CD4-positive, alpha-beta T cell treated with Interleukin-21 for 1 hour (primary cell): ENCODE measurements at places on chromosomes 3 and 15.

DNA sequence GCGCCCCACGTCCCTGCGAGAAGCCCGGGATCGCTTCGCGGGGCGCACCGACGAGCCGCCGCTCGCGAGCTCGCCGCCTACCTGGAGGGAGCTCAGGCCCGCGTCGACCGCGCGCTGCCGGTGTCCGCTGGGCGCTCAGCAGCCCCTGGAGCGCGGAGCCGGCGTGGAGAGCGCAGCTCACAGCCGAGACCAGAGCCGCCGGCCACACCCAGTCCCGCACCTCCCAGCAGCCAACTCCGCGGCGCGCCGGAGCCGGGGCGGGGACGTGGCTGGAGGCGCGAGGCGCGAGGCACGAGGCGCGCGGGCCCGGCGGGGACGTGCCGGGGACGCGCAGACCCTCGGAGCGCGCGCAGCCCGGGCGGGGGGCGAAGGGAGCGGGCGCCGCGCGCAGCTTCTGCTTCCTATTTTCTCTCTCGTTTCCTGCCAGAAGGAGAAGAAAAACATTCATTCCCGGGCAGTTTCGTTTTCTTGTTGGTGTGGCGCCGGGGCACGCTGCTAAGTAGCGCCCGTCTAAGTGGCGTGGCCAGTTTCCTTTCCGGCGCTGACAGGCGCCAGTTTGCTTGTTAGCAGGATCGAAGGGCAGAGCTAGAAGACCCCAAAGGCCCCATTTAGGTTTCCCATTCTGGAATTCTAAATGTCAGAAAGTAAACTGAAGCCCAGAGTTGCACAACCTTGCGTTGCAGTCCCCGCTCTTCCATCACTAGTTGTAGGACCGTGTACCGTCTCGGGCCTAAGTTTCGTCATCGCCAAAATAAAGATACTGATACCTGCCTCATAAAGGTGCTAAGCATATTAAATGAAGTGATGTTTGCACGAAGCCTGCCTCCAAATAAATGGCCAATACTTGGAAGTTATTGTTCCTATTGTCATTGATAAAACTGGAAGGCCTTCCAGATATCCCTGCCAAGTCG lies at the start of gene GNB4:
TSS of gene GNB4 (minus strand) at position 206 of the 911 bp plus-strand sequence. CDS start 25,270 bp downstream, outside the sequence.
- peak; percentile 49 for DNase-seq

DNA sequence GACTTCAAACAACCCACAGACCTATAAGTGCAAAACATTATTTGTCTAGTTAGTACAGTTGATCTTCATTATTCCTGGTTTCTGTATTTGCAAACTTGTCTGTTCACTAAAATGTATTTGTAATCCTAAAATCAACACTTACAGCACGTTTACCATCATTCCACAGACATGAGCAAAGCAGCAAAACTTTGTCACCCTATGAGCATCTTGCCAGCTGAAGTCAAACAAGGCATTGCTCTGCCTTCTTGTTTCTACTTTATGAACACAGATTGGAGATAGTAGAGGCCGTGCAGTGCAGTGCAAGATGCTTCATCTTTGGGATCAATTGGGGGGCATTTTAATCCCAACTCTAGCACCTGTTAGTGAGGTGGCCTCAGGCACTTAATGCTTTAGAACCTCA lies 202.1 kb downstream of the NLGN1 start:
- no peak for DNase-seq

DNA sequence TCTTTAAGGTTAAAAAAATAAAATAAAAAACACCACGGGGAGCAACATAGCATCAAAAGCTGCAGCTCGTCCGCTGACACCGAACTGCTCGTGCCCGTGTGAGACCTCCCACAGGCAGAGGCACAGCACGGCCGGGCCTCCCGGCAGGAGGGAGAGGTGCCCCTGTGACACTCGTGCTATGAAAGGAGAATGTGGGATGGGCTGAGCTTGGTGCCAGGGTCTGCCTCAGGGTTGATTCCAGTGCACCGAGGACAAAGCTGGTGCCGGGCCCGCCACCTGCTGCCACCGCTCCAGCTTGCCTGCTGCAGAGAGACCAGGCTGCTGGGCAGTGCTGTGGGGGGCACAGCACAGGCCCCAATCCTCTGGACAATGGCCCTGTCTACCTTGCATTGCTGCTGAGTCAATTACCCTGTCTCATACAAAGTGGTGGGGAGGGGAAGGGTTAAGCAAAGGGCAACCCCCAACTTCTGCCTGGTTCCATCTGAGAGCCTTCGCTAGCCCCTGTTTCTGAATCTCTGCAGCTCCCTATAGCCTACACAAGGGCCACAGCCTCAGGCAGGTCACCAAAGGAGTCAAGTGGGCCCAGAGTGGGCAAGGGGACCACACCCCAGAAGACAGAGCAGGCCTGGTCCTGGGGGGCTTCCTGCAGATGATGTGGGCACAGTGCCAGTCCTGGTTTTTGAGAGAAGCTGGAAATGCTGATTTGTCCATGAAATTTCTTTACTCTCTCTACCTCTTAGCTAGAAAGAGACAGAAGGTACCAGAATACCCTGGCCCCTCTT lies 74.0 kb upstream of the SNRPA1 start:
- DNase-seq, result no peak

DNA sequence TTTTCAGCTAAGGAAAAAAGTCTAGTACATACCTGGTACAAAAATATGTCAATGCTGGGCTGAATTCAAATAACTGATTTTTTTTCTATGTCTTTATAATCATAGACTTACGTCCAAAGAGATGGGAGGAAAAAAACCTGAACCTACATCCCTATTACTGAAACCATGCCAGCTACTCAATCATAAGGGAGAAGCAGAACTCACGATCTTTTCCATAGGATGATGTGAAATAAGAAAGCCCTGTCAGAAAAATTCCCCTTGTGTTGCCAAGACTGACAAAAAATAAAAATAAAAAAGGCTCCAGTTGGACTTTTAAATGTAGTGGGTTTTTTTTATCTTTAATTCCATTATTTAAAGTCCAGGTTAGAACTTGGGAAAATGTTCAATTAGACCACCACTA lies 3.3 kb downstream of the MSL2 start:
- DNase-seq, result no peak
